ENCODE measurements at places on chromosomes 5 and 9.

DNA sequence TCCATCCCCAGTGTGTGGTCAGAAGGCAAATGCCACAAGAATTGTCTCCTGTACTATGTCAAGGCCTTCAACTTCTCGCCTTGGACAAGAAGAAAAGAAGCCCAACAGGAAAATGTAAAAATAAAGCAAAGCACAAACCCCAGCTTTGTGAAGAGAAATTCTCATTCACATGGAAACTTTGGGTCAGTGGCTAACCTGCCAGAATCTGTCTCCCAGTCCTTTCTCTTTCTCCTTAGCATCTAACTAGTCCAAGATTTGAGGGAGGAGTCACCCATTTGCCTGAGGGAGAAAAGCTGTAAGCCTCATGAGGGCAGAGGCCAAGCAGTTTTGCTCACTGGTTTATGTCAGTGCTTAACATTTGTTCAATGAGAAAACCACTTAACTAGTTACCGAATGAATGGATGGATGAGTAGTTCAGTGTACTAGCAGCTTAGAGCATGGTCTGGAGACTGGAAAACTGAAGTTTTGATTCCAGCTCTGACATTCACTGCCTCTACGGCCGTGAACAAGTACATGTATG, 36.0 kb downstream of the ADAM19 start:
- DNase-seq = no peak

DNA sequence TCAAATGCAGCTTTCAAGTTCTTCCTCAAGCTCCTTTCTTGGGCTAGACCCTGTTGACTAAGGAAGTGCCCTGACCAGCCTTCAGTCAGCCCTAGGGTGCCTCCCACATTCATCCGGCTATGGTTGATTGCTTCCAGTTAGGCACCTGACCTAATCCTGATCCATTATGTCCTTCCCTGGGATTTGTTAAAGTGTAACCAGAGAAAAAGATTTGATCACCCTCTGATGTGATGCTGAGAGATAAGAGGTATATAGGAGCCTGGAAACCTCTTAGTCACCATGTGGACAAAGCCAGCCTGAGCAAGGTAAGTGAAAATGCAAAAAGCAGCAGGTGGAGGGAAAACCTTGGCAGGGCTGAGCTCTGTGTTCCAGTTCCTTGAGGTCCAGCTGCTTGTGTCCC, 178.8 kb upstream of the ERCC6L2 start:
- no peak for DNase-seq

- DNase-seq = no peak
Measured at GRCh38 chr9:112760821-112761220, 10.3 kb downstream of the SNX30 start.

DNA sequence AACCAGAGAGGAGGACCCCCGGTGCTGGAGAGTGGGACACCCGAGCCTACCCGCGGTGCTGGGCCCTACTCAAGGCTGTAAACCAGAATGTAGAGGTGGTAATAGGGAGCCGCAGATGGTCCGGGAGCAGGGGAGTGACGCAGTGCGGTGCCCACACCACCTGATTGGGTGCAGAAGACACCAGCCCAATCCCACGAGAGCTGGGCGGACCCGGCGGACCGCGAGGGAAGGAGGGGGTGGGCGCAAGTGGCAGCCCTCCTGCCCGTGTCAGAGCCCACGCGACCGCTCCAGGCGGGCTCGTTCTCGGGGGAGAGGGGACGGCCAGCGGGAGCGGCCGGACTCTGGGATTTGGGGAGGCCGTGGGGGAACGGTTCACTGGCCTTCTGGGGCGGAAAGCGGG, 71.2 kb downstream of the C9orf50 start:
- peak; percentile 71 for DNase-seq

- no peak for DNase-seq
Measured at GRCh38 chr9:10250219-10250618, 362.6 kb downstream of the PTPRD start.

GRCh38 chr9:114153761-114154599, 1.4 kb upstream of the COL27A1 start:
- DNase-seq = no peak

DNA sequence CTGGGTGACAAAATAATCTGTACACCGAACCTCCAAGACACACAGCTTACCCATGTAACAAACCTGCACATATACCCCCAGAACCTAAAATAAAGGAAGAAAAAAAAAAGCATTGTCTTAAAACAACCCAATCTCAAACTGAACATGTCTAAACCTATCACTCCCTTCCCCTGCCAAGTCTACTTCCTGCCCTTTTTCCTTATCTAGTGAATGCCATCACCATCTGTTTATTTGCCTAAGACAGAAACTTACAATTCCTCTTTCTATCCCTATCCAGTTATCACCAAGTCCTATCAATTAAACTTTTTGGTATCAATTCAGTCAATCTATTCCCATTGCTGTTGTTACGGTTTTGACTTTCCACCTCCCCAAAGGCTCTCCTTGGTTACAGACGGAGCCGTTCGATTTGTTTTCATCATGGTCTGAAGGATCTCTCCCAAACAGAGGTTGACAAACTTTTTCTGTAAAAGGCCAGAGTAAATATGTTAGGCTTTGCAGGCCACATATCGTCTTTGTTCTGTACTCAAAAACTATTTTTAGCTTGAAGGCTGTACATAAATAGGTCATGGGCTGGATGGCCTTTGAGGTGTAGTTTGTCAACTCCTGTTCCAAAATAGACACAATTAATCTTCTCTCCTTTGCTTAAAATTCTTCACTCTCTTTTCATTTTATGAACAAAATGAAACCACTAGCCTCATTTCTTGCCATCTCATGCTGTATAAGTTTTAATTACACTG, 12.1 kb downstream of the NOL8 start:
- no peak for DNase-seq

DNA sequence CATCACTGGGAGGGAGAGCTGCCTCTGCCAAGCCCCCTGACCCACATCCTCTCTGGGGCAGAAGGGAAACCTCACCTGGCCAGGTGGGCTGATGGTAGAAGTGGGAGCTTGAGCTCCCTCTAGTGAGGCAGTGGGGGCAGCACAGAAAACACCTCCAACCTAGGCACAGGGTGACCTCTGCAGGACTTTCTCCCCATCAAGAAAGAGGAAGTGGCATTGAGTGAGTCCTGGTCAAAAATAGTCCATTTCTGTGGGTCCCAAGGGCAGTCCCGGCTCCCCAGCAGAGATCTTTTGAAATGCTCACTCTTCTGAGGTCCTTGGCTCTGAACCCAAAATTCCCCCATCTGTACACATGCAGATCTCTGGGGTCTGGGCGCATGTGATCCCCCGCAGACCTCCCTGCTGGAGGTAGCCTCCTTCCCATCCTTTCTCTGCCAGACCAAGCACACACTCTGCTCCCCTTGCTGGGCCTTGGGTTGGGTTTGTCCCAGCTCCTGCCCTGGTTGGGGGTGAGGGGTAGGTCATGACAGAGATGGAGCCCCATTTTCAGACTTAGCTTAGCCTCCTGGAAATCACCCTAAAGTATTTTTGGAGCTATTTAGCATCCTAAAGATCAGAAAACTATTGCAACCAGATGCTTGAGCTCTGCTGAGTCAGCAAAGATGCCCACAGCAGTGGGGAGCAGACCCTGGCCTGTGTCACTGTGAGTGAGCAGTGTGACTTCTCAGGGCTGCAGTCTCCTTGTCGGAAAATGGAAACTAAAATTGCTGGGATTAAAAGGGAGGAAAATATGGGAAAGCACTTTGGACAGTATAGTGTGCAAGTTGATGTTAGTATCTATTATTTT, 41.6 kb upstream of the LCP2 start:
- DNase-seq = no peak

- peak; percentile 14 for DNase-seq
Measured at GRCh38 chr5:140869555-140869886, 764 bp downstream of the PCDHA11 start.

DNA sequence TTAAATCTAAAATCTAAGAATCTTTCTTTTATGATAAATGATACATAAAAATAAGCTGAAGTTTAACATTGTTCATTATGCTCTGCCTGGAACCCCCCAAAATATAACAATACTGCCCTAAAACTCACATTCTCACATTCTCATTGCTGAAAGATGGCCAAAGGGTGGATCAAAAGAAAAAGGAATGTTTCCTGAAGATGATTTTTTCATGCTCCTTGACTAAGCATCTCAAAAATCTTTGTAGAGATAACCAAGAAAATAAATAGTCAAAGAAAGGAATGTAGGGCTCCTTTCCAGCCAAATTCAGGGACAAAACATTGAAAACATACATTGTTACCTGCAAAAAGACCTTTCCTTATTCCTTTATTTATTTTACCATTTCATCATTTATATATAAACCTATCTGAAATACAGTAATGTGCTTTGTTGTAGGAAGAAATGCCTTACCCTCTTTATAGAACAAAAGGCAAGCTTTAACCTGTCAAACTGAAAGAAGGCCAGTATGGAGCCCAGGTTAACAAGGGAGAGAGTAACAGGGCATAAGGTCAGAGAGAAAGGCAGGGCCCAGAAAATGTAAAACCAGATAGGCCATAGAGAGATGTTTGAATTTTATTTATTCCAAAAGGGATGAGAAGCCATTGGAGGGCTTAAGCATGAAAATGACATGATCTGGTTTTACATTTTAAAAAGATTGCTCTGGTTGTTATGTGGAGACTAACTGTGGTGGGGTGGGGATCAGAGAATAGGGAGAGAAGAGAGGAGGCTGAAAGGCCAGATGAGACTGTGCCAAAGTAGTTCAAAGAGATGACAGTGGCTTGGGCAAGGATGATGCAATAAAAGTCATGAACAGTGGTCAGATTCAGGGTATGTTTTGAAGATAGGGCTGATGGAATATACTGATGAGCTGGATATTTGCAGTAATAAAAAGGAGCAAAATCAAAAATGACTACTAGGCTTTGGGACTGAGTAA, 37.3 kb upstream of the CDK5RAP2 start:
- DNase-seq = peak; percentile 38

- DNase-seq = peak; percentile 47
Measured at GRCh38 chr5:142783601-142784341, 13.6 kb downstream of the ARHGAP26 start.

DNA sequence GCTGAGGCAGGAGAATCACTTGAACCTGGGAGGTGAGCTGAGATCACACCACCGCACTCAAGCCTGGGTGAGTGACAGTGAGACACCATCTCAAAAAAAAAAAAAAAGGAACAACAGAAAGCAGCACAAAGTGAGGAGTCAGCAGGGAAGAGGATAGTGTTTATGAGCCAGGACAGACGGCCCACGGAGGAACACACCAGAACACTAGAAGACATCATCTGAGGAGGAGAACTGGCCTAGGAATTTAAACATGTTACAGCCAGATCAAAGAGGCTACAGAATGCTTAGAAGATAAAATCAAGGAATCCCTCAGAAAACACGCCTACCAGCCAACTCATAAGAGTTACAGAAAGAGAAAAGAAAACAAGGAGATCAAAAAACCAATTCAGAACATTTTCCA, 12.2 kb downstream of the UBAC1 start:
- DNase-seq = no peak

GRCh38 chr5:131957721-131958441, 12.4 kb upstream of the MEIKIN start:
- DNase-seq = no peak

DNA sequence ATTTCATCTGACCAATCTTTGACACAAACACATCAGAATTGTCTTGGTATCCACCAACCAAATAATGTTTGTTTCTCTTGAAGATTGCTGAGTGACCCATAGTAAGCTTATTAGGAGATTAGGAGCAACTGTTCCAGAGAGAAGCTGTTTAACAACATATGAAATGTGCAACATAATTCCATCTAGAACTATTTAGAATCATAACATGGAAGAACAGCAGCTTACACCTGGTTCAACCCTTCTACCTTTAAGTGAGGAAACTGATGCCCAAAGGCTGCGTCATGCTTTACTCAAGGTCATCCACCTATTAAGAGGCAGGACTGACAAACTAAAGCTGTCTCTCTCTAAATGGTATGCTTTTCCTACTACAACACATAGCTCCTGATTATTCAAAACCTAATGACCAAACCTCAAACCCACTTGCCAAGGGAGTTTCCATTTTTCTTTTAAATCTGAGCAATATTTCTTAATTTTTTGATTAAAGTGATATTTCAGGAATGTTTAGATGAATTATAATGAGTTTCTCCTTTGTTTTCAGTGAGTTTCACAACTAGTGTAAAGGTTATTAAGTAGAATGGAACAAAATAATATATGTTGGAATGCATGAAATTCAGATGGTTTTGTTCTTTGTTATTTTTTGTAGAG, 545.9 kb downstream of the RAB3C start:
- no peak for DNase-seq

- no peak for DNase-seq
Measured at GRCh38 chr9:75121914-75122558, 33.7 kb downstream of the OSTF1 start.
